ELF-1 (cell line): ENCODE measurements at places on chromosomes 7 and 10.

DNA sequence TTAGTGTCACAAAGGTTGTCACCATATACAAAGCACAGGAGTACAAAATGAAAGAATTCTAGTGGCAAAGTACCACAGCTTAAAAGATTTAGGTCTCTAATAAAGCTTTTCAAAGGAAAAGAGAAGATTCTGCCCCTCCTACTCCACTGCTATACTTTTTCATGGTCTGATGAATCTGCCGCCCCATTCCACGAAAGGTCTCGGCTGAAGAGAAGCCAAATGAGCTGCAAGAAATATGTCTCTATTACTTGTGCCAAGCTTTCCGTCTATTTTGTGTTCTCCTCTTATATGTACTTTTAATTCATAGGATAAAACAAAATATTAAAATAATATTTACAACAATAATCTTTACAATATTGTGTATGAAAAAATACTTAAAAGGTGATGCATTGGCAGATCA is 222.6 kb downstream of the ANK3 start:
- DNase-seq, result no peak

DNA sequence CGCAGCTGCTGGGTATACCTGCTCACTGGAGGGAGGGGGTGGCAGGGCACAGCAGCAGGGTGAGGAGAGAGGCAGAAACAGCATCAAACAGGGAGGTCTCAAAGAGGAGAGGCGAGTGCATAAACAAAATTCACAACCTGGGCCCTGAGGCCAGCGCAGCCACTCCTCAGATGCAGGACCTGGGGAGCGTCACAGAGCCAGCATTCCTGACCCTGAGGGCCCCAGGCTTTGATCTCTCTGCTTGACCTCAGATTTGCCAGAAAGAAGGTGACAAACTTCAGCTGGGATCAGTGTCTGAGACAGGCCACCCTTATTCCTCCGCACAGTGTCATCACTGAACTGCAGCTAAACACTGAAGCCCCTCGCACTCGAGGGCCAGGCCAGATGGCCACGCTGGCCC is 25.6 kb downstream of the NOD1 start:
- DNase-seq, result peak; percentile 92

DNA sequence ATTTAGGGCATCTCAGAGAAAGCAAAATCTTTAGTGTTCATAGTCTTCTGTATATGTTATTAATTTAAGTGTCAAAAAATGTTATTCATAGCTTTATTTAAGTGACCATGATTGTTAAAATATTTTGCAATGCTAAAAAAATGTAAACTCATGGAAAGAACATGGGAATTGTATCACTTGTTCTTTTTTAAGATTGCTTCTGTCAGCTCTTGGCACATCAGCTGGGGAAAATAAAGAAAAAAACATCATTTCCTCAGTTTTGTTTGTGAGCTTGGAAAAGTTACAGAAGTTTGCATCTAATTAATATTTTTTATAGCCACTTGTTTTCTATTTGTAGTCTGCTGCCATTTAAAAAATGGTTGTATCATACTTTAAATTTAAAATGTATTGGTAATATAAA is 285.9 kb upstream of the CSTF2T start:
- DNase-seq, result no peak

GRCh38 chr7:101239191-101239950 is 1.8 kb upstream of the CLDN15 start:
- DNase-seq, result no peak

GRCh38 chr7:47685151-47685550 is 103.2 kb upstream of the TNS3 start:
- DNase-seq, result no peak

DNA sequence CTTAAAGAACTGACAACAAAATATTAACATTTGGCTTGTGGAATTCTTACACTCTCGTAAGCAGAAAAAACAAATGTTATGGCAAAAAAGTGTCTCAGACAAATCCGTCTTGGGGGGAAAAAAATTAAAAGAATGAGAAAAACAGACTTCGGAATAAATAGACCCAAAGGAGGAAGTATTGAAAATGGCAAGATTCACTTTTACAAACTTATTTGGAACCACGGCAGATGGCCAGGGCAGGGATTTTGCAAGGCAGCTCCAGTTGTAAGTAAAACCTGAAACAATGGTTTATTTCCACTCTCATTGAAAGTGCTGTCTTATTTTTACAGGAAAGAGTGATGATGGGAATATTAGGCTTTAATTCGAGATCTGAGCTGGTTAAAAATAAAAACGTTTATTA is 1.5 kb upstream of the ZNF438 start:
- DNase-seq, result no peak
